T-helper 17 cell (primary cell): ENCODE measurements at places on chromosomes 3 and 15.
A peak's percentile ranks its signal among the peaks of the same experiment; 100 is the strongest.

DNA sequence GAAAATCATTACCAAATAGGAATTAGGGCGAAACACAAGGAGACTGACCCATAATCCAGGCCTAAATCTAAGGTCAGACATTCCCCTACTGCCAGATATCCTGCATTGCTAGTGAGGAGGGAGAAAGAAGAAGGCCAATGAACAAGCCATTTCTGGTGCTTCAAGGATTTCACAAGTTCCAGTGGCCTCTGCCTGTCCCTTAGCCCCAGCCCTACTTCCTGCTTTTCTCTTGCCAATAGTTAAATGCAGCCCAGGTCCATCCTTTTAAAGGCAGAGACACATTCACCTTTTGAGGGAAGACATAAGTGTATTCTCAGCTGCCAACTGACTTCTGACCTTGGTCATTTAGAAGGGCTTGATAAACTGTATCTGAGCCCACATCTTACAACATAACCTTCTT is 135.8 kb downstream of the ZNF621 start:
- DNase-seq, result no peak

GRCh38 chr3:108394563-108394962 is 98.2 kb downstream of the HHLA2 start:
- no peak for DNase-seq

GRCh38 chr3:16266714-16267113 is 1.7 kb downstream of the OXNAD1 start:
- DNase-seq, result no peak

DNA sequence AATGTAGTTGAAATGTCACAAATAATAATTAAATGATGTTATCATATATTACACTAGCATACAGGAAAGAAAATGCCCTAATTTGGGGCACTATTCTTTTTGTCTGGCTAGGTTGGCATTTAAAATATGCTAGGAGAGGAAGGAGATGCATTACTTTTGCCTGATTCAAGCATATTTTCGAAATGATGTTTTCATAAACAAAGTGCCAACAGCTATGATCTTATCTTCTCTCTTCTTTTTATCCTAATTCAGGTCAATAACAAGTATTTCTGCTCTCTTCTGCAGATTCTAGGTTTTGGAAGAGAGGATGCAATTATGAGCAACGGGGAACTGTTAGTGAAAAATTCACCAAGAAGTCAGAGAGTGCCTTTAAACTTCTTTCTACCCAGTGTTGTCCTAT is 55.8 kb upstream of the NR2F2 start:
- no peak for DNase-seq

DNA sequence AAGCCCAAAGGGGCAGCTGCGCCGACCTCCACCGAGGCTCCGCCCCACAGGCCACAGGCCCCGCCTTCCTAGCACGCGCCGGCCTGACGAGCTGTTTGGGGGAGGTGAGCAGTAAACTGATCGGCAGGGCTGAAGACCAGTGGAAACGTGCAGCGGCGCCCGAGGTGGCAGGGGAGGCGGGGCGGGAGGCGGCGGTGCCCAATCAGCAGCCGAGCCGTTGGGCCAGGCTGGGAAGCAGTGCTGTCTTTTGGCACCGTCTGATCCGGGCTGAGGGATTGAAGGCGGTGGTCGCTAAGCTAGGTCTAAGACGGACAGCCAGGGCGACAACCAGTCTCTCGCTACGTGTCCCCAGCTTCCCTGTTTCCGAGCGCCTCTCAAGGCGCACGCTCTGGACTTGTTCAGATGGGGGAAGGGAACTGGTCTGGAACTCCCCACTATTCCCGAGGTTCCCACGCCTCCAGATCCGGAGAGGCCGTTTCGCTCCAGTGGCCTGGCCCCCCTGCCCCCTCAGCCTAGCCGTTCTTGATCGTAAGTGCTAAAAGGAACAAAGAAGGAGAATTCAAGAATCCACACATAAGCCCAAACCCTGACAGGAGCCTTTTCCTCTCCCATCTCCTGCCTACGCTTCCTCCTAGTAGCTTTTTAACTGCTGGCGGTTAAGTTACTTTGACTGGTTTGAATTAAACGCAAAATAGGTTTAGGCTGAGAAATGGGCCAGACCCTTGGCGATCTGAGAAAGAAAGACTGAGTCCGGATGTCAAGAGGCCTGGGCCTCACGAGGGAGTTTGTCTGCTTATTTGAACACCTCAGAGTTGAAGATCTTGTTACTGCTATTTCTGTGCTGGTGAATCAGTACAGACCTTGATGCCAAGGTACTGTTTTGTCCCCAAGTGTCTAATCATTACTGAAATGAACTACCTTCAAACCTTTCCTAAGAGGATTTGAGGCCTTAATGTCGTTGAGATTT is at the start of gene FMN1:
Gene FMN1 (minus strand): TSS at position 11 of the 967 bp plus-strand sequence. CDS start 39,800 bp downstream, outside the sequence.
- DNase-seq, result peak; percentile 84

- DNase-seq, result no peak
These were observed 144.0 kb downstream of the GREM1 start for GRCh38 chr15:32861761-32862160.

DNA sequence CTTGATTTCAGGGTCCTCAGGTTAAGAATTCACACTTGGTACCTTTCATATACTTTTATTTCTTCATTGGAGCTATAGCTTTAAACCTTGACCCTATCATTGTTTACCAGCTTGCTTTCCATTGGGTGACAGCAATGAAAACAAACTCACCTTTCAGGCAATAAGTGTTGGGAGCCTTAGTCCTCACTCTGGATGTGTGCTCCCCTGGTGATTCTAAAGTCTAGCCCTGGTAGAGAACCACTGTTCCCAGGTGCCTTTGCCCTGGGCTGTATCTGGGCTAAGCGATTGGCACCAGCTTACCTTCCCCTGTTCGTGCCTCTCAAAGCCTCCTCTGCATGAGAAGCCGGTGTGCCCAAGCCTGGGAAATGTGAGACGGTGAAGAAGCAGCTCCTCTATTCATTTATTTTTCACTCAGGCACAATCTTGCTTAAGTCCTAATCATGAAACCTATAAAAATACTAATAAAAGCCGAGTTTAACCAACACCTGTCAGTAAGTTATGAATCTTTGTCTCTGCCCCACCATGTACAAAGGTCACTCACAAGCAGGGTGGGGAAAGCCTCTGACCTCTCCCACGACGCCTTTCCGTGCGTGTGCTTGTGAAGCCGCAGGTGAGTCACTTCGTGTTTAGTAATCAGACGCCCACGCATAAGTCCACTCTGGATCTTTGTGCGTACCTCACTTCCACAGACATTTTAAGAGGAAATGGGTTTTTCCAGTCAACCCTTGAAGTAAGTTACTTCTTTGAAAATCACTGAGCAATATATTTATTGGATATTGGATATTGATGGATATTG is 12.8 kb upstream of the ARRDC4 start:
- no peak for DNase-seq

DNA sequence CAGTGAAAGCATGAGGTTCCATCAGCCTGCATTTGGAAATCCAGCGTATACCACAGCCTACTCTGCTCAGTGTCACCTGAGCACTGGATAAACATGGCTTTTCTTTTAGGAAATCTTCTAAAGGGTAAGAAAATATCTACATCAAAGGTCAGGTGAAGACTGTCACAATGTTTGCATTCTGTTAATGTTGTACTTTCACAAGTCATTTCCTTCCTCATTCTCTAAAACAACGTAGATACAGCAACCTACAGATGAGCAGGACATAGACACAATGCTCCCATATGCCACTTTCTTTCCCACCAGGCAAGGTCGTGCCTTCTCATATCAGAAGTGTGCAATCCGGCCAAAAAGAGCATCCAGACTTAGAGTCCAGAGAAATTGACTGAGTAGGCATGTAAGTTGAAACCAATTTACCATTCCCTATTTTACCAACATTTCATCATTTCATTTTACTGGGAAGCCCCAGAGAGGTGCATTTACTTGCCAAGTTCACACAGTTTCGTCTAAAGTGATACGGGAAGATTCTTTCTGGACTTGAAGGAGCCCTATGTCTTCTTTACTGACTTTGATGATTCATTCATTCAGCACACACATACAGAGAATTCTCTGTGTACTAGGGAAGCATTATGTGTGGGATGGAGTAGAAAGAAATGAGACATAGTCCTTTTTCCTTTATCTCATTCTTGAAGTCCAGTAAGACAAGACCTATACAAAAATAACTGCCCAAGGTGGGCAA is 30.6 kb upstream of the LPP start:
- DNase-seq, result no peak

DNA sequence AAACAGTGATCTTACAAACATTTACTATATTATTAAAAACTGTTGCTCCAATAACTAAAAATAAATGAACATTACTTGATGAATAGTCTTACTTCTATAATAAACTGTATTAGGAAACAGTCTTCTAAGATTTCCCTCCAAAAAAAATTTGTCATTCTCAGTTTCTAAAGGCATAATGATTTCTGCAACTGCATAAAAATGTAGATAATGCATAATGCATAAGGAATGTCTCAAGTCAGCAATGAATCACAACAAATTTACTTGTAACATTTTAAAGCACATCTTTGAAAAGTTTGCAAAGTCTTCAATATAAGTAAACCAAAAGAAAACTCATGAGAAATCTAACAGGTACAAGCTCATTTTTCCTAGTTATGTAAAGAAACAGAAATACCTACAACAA is 113.5 kb downstream of the VPS13C start:
- DNase-seq, result no peak

- DNase-seq, result no peak
These were observed 14.8 kb upstream of the ZNF774 start for GRCh38 chr15:90337256-90337655.

DNA sequence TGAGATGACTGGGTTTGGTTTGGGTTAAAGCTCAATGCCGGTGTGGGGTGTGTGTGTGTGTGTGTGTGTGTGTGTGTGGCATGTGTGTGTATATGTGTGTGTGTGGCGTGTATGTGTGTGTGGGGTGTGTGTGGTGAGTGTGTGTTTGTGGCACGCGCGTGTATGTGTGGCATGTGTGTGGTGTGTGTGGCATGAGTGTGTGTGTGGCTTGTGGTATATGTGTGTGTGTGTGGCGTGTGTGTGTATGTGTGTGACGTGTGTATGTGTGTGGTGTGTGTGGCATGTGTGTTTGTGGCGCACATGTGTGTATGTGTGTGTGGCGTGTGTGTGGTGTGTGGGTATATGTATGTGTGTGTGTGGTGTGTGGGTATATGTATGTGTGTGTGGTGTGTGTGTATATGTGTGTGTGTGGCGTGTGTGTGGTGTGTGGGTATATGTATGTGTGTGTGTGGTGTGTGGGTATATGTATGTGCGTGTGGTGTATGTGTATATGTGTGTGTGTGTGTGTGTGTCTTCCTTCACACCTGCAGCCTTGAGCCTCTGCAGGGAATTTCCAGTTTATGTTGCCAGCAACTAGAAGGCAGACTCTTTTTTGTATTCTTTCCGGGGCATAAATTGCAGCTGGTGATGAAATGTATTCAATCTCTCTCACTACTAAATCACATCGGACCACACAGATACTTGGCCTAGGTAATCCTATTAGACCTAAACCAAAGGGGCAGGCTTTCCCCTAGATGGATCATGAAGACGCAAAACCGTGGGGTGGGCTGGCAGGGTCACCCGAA is 34.8 kb downstream of the CHRD start:
- DNase-seq, result no peak

DNA sequence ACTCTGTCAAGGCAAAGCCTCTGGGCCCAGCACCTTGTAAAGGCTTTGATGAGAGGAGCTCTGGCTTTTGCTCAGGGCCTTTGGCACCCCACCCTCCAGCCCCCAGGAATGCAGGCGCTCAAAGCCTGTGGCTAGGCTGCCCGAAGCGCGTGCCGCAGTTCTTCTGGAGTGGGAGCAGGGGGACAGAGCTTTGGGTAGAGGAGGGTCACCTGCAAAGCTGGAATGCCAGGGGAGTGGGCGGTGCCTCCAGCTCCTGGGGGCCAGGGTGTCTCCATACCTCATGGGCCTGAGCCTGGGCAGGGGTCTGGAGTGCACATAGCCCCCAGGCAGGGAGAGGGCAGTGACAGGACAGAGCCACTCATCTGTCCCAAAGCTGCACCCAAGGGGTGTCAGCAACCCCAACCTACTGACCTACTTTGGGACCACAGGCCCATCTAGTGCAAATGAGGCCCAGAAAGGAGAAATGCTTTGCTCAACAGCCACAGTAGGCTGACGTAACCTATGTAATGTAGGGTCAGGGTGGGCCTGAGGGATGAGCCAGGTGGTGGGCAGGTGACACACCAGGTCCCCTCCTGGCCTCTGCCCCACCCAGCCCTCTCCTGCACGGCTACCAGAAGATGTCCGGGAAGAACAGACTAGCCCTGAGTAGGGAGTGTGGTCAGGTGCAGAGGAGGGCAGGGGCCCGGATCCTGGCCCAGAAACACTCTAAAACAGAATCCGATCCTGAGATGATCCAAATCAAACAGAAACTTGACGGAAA is 2.2 kb upstream of the CALML4 start:
- no peak for DNase-seq

DNA sequence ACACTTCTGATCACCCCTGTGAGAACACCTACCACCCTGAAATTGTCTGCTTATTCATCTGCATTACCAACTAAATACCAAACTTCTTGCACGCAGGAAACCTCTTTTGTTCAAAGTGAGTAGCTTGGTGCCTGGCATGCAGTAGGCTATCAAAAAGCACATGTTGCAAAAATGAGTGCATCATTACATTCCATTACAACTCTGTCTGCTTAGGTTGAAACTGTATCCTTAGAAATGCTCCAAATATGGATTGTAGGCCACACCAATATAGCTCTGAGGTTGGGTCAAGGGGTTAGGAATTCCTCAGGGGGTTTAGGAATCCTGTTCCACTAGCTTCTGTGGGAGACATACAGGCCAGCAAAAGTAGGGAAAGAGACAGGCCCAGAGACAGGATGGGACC is 107.2 kb downstream of the THRB start:
- no peak for DNase-seq

- DNase-seq, result no peak
These were observed 181.8 kb downstream of the PDCD6IP start for GRCh38 chr3:33980252-33980651.

DNA sequence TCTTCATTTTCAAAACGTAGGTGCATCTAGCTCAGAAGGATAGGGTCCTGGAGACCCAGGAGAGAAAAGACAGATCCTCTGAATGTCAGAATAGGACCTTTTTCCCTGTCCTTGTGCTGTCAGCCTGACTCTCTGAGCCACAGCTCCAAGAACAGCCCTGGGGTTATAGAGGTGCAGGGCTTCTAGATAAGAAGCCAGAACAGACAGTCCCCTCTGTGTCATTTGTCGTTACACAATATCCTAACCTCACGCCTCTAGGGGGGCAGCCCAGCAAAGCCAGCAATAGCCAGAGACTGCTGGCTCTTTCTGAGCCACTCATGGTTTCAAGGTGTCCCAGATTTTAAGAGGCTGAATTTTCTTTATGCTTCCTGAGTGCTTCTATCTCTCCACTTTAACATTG is 153.2 kb upstream of the THBS1 start:
- no peak for DNase-seq

GRCh38 chr3:155282385-155283091 is 10.9 kb downstream of the STRIT1 start:
- DNase-seq, result no peak

DNA sequence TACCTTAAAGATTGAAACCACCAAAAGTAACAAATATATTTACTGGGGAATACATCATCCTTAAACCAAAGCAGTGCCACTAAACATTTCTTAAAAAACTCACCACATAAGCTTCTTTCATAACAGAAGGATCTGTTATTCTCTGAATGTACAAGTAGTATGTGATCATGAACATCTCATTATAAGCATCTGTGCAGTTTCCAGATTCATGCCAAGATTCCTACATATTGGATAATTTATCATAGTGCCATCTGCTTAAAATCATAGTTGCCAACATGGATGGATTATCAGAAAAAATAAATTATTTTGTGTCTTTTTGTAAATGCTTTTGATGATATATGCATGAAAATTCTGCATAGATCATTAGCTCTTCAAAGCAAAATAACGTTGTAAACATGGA is 21.8 kb upstream of the BCHE start:
- DNase-seq, result no peak

GRCh38 chr3:69364354-69364753 is 21.5 kb downstream of the FRMD4B start:
- no peak for DNase-seq
